Head of caudate nucleus (tissue), 42 donors: ENCODE measurements at places on chromosomes 7 and 10.

- DNase-seq: no peak
These were observed 10.7 kb upstream of the CAPZA2 start for GRCh38 chr7:116851671-116852070.

GRCh38 chr7:999149-999879 lies 16.3 kb downstream of the CYP2W1 start:
- no peak for DNase-seq

DNA sequence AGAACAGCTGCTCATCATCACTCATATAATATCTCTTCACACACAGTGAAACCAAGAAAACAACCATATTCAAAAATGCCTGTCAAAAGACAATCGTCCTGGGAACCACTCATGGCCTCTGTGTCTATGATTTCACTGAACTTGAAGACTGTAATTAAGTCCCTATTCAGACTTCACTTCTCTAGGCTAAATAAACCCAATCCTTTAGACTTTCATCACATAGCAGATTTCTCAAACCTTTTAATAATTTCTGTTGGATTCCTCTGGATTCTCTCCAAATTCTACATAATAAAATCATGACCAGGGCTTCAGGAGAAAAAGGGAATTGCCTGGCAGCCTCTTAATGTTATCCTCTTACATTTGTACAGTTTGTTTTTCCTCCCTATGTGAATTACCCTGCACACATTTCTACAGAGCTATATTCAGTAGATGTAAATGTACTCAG lies 201.1 kb downstream of the LRRN3 start:
- DNase-seq: no peak

DNA sequence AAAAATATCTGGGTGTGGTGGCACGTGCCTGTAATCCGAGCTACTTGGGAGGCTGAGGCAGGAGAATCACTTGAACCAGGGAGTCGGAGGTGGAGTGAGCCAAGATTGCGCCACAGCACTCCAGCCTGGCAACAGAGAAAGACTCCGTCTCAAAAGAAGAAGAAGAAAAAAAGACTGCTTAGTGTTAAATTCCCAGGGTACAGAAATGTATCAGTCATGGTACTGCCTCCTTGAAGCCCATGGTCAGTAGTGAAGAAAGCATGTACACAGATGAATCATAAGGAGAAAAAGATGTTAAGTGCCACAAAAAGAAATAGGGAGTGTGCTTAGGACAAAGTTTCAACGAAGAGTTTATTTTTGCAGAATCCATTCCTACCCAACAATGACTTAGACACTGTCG lies 62.5 kb upstream of the KMT2E start:
- DNase-seq: no peak

DNA sequence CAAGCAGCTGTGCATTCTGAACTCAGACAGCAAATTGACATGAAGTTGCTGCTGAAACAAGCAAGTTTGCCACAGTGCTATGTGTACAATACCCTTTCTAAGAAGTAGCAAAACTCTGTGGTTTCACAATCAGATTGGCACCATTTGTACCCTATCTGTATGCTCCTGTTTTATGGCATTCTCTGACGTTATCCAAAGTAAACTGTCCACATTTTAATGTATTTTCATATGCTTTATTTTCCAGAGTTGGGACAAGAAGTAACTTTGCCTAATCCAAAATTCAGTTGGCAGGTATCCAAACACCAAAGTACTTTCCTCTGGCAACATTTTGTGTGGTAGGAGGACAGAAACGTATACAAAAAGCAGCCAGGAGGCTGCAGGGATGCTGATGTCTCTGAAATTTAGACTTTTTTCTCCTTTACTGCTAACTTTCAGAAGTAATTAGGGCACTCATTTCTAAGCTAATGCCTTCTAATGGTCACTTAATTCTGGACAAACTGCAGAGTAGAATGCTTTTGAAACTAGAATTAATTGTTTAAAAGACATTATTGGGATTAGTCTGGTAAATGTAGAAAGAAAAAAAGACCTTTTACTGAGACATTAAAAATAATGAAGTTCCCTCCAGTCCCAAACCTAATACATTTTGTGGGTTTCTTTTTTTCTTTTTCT lies 414.7 kb upstream of the NRP1 start:
- DNase-seq: no peak

DNA sequence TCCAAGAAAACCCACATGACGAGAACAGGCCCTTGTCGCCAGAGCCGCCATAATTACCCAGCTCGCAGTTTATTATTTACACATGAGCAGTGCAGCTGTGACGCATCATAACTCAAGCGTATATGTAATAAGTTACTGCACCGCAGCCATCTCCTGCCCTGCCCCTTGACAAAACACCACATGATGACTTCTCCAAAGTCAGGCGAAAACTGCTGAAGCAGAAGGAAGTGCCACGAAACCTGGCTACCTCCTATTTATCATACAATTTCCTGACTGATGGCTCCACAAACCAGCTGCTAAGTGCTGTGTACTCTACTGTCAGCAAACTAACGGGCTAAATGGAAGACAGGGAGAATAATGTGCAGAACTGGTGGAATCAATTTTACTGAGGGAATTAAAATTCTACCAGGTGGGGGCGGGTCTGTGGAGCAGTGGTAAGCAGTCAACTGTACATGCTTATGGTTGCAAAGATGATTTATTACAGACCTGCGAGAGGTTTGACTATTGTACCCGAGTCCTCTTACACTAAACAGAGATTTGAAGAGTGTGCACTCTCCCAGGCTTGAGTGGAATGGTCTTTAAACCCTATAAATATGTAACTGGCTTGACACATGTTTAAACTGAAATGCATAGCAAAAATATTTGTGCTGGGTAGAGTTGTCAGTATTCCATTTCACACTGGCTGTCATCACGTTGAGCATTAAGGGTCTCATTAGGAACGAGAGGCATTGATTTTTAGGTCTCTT lies 156.0 kb downstream of the GLI3 start:
- no peak for DNase-seq

DNA sequence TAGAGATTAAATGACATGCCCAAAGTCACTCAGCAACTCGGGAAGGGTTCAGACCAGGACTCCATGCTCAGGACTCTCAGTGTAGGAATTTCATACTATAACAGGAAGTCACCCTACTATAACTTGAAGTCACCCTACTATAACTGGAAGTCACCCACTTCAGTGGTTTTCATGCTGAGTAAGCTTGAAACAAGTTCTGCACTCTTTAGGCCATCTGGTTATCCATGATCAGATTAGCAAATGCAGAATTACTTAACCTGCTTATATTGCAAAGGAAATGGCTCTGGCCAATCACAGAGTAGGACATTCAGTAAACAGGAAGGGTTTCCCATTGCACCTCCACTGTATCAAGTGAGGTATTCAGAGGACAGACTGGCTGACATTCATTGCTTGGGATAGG lies 1240.4 kb downstream of the GATA3 start:
- DNase-seq: no peak

DNA sequence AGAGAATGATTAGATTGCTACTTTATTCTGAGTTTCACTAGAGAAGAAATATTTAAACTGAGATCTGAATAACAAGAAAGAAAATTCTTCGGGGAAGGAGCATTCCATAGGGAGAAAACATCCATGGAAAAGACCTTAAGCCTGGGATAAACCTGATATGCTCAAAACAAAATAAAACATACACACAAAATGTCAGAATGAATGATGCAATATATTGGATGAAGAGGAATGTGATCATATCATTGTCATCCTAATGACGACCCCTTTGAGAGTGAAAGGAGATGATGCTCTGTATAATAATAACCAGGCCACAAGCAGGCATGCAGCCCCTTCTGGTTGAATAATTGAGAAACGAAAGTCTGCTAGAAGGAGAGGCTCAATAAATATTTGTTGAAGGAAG lies 882.4 kb downstream of the NRG3 start:
- no peak for DNase-seq

DNA sequence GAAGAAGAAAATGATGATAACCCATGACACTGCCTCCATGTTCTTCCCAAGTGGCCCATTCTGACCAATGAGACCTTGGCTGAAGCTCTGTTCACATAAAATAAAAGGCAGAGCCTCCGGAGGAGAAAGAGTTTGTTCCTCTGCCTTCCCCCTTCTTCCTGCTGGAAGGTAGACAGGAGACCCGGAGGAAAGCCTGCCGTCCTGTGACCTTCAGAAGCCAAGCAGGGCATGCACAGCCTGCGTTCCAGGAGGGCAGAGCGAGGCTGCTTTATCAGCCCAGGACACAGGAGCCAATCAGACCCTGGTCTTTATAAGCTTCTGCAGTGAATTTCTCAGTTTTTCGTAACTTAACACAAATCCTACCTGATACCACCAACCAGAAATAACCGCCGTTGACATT lies 8.6 kb upstream of the GRID1 start:
- DNase-seq: no peak

GRCh38 chr7:151141311-151141854 lies 26.1 kb downstream of the GBX1 start:
- DNase-seq: peak; percentile 59

GRCh38 chr10:3239066-3239919 lies 66.7 kb upstream of the PITRM1 start:
- DNase-seq: peak; percentile 80

GRCh38 chr7:122543891-122544290 lies 155.0 kb downstream of the RNF133 start:
- no peak for DNase-seq

DNA sequence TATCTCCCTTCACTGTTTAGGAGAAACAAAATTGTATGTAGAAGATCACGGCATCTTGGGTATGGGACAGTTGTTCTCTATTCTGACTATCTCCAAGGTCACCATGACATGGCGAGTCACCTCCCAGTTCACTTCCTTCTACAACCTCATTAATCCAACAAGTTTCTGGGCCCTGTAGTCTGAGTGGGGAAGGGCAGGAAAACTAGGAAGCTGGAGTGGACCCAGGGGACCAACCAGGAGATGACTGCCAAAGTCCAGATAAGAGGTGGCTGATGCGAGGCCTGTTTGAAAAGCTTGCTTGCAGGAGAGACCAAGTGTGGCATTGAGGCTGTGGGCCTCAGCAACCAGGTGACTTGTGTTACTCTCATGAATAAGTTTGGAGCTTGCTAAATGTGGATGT lies 584.9 kb downstream of the TNS3 start:
- DNase-seq: no peak

DNA sequence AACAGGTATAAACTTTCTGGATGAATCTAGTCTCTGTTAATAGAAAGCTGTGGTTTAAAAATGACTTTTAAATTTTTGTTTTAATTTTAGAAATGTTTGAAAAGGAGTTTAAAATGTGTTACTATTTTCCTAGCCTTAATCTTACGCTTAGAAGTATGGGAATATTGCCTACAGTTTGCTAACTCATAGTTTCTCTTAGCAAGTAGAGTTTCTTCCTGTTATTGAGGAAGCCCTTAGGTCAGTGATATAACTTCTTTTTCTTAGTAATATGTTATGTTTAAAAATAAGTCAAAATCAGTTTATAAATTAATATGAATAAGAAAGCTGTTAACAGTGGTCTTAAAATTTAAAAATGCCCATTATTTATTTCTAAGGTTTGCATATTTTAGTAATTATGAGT lies 3.1 kb downstream of the STARD3NL start:
- no peak for DNase-seq

DNA sequence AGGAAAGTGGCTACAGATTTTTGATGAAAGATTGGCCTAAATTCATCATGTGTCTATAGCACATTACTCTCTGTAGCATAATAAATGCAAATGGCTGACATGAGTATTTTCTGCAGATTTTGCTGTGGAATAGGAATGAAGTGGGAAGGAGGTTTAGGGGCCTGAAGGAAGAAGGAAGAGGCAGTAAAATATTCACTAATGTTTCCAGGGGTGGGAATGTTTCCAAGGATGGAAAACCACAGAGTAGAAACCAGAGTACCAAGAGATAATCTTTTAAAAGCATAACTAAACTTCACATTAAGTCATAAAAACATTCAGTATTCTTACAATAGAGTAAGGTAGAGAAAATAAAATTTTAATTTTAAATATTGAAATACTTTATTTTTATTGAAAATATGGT lies 267.8 kb downstream of the BICC1 start:
- no peak for DNase-seq
